Effector memory CD8-positive, alpha-beta T cell (primary cell): ENCODE measurements at places on chromosomes 5 and 9.

DNA sequence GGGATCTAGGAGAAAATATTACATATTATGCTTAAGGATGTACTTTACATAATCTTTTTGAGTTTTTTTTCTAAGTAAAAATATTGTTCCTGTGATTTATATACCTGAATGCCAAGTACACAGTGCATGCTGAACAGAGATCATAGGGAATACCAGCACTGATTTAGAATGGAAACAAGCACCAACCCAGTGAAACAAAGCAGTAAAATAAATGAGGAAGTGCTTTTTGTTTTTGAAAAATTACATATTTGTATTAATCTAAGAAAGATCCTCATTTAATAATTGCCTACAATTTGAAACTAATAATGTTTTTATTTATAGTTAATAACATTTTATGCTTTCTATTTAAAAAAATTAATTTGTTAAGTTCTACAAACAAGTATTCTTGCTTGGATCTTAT, 18.0 kb downstream of the GARNL3 start:
- DNase-seq: no peak

DNA sequence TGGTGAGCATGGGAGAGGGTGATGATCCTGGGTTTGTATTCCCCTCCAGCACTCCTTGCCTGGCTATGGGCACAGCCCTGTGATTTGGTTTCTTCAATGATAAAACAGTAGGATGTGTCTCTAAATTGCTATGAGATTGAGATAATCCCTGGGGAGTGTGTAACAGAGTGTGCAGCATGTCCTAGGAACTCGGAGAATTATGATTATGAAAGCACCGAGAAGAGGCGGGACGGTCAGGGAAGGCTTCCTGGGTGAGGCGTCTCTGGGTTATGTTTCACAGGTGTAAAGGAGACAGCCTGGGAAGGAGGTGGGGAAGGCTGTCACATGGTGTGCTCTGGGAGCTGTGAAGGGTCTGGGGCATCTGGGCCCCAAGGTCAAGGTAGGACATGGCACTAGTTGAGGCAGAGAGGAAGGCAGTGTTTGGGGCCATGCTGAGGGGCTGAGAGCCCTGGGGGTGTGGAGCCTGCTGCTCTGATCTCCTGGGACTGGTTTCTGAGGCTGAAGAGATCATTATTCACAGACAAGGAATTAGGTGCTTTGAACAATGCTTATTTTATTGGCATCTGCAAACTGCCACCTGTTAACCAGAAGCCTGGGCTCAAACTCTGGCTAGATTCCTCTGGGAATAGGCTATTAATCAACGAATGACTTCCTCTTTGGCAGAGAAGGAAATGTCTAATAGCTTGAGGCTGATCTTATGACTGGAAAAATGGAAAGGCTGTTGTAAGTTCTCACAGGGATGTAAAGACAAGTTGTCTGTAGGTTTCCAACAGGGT, 73.8 kb upstream of the IL12B start:
- no peak for DNase-seq

DNA sequence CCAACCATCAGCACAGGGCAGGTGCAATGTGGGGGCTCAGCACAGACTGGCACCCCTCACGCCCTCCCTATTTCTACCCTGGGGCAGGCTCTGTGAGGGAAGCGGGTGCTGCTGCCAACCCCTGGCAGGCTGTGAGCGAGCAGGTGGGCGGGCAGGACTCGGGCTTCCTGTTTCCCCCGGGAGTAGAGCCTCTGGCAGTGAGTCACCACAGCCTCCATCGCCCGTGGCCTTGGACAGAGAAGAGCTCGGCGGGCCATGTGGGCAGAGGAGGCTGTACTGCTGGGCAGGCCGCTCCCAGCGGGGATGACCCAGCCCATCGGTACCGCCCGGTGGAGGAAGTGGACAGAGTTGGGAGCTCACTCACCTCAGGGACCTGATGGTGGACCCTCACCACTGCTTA, 16.6 kb downstream of the KCNT1 start:
- no peak for DNase-seq

- DNase-seq: no peak
Observed at GRCh38 chr9:5580650-5581049, 48.3 kb upstream of the RIC1 start.

GRCh38 chr5:171705830-171706468, 79.7 kb upstream of the SMIM23 start:
- DNase-seq: no peak

GRCh38 chr5:125321654-125322053, 575.2 kb upstream of the ZNF608 start:
- DNase-seq: no peak

DNA sequence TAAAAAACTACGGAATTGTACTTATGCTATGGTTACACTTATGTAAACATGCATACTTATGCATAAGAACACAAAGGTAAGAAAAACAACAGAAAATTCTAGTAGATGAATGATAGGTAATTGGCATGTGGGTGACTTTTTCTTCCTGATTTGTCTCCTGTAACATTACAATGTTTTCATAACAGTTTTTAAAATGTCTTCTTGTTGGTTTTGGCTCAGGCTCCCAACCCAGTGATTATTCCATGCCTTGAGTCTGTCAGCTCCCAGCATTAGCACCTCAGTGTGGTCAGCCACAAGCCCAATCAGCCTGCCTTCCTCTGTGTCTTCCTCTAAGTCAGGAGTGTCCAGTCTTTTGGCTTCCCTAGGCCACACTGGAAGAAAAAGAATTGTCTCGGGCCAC, 7.9 kb upstream of the FOXE1 start:
- DNase-seq: no peak

DNA sequence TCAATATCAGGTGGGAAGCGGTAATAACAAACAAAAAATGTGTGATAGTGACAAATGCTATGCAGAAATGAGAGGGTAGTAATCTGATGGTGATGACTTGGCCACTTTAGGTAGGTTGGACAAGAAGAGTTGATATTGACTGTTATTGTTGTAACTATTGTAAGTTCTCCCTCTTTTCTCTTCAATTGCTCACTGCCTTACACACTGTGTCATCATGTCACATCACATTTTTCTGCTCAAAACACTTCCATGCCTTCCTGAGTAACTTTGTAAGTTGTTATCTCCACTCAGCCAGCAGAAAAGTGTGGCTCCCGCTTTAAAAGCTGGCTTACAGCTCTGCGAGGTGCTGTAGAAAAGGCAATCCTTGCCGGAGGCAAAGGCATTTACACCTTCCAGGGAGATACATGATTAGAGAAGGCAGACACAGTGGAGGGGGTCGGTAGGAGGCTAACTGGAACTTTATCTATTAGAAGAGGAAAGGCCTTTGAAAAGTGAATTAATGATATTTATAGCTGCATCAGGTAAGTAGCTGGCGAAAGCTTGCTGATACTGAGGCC, 85.2 kb upstream of the CLINT1 start:
- no peak for DNase-seq

DNA sequence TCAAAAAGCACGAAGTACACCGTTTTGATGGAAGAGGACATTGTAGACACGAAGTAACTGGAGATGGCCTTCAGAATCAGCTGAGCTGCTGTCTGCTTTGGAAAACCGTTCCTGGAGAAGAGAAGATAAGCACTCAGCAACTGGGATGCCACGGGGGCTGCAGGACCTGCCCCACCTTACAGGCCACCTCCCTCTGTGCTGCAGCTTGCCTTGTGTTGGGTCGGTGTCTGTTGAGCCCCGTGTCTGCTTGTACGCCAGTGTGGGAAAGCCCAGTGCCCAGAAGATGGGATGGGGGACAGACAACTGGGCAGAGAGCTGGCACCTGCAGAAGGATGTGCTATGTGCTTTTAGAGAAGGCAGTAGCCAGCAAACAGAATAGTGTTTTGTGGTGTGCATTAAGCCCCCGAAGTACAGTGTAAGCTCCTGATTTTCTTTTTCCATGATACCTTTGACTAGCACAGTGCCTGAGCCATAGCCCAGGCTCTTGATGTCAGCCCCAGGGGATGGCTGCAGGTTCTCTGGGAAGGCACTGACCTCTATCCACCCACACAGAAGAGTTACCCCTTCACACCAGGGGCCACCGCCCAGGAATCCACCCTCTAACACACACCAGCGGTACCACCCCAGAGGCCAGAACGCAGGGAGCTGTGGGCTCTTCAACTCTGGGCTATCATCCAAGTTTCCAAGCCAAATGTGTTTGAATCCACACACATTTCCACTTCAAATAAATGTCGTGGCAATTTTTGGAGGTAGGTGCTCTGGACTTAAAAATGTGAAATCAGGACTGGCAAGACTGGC, 63.8 kb downstream of the MACROH2A1 start:
- DNase-seq: no peak
